ENCODE measurements at places on chromosomes 6 and 20.

DNA sequence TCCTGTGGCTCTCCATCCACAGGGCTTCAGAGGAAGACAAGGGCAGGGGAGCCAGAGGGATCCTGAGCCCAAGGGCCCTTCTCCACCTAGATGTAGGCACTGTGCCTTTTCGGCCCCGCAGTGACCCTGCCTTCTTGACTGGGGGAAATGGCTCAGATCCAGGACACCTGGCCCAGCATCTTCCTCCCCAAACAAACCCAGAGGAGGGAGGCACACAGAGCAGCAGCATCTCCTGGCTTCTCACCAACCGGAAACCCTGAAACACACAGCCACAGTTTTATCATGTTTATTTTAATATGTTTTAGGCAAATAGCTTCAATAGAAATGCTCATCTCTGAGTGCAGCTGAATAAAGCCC lies 84.5 kb upstream of the LRFN2 start:
- DNase-seq = no peak

- no peak for DNase-seq
Measured at GRCh38 chr20:42461965-42462593, 727.6 kb downstream of the PTPRT start.

DNA sequence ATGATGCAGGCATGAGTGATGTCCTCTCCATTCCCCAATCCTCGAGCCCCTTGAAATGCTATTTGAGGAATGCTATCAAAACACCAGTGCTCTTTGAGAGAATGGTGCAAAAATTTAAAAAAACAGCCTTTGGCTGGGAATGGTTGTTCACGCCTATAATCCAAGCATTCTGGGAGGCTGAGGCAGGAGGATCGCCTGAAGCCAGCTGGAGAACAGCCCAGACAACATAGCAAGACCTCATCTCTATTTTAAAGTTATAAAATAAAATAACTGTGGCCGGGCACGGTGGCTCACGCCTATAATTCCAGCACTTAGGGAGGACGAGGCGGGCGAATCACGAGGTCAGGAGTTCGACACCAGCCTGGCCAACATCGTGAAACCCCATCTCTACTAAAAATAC lies 4.2 kb upstream of the VARS1 start:
- no peak for DNase-seq

GRCh38 chr20:62134735-62135231 lies 8.4 kb downstream of the PSMA7 start:
- DNase-seq = no peak

- DNase-seq = no peak
Measured at GRCh38 chr6:54981276-54981609, 134.7 kb downstream of the FAM83B start.

GRCh38 chr6:69624944-69625343 lies 171.9 kb downstream of the LMBRD1 start:
- no peak for DNase-seq

DNA sequence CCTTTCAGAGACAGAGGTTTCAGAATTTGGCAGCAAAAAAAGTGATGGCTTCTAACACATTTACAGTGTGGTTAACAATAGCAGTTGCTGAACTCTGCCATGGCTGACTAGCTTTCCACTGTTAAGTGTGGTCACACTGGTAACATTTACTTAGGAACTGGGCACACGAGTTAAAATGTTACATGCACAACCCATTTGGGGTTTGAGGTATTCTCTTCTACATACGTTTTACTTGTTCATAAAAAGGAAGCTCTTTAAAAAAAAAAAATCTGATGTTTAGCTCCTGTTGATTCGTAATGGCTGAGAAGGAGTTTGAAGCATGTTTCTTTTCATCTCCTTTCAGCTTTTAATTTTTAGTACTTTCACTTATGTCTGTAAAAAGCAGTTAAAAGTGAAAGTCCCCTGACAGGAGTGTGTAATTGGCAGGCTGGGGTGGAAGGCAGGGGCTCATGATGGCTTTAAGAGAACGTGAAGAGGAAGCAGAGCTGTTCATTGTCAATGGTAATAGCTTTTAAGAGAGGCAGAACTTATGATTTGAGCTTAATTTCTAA lies 245.9 kb downstream of the FARS2 start:
- DNase-seq = no peak

GRCh38 chr20:3312940-3313682 lies 74.1 kb upstream of the SLC4A11 start:
- no peak for DNase-seq

GRCh38 chr6:148628251-148628650 lies 118.6 kb upstream of the UST start:
- DNase-seq = no peak
